HFFc6 (cell line): ENCODE measurements at places on chromosomes 16 and 17.

- DNase-seq, result no peak
Measured at GRCh38 chr17:20304961-20305360, 162.4 kb downstream of the LGALS9B start.

GRCh38 chr16:11181899-11182279, 74.1 kb downstream of the SOCS1 start:
- DNase-seq, result no peak

GRCh38 chr16:86826941-86827340, 248.6 kb downstream of the FOXL1 start:
- peak; percentile 27 for DNase-seq

GRCh38 chr16:59042301-59042700, 308.2 kb upstream of the GOT2 start:
- no peak for DNase-seq

GRCh38 chr17:60579090-60579489, 20.9 kb upstream of the PPM1D start:
- peak; percentile 28 for DNase-seq

DNA sequence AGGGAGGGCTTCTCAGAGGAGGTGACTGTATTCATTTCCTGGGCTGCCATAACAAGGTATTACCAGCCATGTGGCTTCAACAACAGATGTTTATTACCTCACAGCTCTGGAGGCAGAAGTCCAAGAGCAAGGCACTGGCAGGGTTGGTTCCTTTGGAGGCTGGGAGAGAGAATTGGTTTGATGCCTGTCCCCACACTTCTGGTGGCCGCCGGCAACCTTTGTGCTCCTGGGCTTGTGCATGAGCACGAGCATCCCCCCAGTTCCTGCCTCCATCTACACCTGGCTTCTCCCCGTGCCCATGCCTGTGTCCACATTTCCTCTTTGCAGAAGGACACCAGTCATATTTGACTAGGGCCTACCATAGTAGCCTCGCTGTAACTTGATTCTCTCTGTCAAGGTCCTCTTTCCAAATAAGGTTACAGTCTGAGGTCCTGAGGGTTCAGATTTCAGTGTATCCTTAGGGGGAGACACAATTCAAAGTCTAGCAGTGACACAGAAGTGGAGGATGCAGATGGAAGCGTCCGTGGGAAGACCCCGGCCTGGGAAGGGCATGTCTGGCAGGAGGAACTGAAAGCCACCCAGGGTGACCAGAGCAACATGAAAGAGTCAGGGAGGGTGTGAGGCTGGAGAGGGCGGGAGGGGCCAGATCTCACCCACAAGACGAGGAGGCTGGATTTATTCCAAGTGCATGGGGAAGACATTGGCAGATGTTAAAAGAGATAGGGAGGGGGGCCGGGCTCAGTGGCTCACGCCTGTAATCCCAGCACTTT, 188.2 kb upstream of the HSBP1 start:
- DNase-seq, result no peak

DNA sequence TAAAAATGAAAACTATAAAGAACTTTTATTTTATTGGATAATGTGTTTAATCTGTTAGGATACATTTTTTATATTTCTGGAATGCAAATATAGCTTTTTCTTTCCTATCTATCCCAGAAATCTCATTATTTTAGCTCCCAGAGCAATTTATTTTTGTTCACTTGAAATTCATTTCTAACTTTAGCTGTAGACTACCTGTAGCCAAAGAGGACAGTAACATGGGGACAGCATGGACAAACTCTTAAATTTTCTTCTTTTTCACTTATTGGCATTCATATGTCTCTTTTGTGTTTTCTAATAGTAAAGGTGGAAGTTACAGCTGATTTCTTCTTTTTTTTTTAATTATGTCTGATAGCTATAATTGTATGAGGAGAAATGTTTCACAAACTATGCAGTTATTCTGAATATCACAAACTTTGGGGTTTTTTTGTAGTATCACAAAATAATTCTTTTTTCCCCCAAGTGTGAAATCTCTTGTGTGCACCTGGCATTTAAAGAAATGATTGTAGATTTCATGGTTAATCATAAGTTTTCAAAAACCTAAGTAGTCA, 55.4 kb downstream of the VMP1 start:
- no peak for DNase-seq

DNA sequence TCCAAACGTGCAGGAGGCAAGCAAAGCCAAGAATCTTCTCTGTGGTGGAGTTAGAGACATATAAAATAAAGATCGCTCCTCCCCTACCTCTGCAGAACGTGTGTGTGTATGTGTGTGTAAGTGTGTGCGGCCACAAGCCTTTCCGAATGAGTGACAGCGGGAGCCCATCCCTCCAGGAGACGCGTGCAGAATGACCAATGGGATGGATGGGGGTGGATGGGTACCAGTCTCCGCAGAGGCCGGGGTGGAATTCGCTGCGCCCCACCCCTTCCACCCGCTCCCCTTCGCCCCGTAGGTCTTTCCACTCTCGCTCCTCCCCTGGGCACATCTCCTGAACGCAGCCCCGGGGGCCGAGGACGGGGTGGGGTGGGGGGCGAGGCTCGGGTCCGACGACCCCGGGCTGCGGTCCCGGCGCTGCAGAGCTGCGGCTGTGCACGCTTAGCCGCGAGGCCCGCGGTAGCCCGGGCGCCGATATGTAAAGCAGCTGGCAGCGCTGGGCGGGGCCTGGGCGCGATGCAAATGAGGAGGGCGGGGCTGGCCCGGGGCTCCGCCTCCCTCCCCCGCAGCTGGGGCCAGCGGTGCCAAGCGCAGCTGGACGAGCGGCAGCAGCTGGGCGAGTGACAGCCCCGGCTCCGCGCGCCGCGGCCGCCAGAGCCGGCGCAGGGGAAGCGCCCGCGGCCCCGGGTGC, at the start of gene PRKCB:
TSS of gene PRKCB (plus strand) at position 594 of the 688 bp plus-strand sequence.
- no peak for DNase-seq

DNA sequence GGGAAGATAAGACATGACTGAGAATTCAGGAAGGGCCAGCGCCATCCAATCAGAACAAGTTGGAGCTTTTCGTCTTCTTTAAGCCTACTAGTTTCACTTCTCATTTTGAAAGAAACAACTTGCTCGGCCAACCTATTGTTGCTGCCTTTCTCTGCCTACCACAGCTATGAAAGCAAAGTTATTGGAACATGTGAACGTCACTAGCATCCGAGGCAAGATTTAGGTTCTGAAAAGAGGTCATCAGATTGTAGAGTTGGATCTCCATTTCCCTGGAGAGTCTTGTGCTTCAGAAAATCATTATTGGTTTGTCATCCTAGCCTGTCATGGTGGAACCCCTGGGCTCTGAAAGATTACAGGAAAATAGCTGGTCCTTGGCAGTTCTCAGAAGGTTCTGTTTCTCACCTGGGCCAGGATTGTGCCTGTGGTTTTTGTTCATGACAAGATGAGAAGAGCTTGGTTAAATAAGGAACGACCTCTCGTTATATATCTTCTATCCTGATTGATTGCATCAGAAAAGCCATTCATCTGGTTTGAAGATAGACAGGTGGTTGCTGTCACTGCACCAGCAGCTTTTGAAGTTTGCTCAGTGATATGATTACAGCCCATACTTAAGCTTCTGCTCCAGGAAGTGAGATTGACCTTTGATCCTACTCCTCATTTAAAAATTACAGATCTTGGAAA, 25.3 kb downstream of the CDH13 start:
- no peak for DNase-seq

GRCh38 chr17:59751955-59752413, 44.5 kb downstream of the VMP1 start:
- no peak for DNase-seq

GRCh38 chr16:89431158-89431584, 59.2 kb downstream of the ANKRD11 start:
- peak; percentile 86 for DNase-seq

- DNase-seq, result no peak
Measured at GRCh38 chr17:82910041-82910481, 70.2 kb upstream of the ZNF750 start.

- no peak for DNase-seq
Measured at GRCh38 chr16:30606004-30606403, 4.2 kb downstream of the ZNF689 start.

- DNase-seq, result no peak
Measured at GRCh38 chr16:20260215-20261009, 66.9 kb downstream of the GP2 start.

DNA sequence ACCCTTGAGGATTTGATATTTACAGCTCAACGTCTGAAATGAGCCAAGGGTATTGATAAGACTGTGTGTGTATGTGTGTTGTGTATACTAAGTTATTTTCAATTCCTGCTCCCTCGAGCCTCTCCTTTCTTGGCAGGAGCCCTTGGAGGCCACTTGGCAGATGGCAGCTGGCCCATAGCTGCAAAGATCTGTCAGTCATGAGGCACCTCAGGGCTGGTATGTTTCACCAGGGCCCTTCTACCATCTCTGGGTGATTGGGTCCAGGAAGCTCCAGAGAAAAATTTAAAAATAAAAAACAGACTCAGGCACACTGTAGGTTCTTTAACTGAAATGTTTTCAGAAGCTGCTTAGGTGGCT, 355.7 kb downstream of the HAPSTR1 start:
- no peak for DNase-seq

GRCh38 chr17:63917646-63918045, 993 bp downstream of the GH1 start:
- DNase-seq, result no peak

GRCh38 chr16:11681976-11682654, 13.9 kb downstream of the SNN start:
- DNase-seq, result no peak

DNA sequence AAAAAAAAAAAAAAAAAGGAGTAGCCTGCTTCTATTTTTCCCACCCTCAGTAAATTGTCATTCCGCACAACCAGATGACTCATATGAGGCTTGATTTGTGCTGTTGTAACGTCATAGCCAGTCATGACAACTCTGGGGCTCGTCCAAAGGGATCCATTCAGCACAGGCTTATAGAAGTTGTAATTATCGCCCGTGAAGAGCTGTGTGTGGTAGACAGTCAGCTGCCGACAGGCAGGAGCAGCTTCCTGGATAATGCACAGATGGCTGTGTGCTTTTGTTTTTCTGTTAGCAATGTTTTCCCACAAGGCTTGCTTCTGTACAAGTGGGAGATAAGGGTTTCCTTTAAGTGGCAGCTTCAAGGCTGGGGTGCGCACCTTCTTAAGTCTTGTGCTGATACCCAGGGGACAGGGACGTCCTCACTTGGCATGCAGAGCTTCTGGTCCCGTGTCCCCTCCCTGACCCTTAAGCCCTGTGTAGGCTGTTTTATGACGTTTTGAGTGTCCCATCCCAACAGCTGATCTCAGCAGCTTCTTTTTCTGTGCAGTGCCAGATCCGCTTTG, 26.0 kb downstream of the SNX29 start:
- DNase-seq, result peak; percentile 18

DNA sequence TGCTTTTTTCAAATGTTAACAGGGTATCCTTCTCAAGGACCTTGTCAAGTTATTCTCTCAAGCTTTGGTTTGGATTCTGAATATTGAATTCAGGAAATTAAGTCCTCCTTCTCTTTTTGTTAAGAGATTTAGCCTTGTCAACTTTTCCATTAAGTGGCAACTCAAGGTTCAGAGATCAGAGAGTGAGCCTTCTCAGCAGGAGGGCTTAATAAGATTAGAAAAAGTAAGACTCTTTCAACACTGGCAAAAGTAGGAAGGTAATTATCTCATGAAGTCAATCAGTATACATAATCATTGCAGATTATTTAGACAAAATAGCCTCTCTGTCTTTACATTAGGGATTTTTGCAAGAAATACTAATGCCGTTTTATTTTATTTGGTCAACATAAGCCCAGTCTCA, 330.7 kb downstream of the KIF2B start:
- DNase-seq, result no peak

- DNase-seq, result peak; percentile 0
Measured at GRCh38 chr17:33390479-33391176, 97.5 kb upstream of the ASIC2 start.

- no peak for DNase-seq
Measured at GRCh38 chr16:57998992-57999365, 1.5 kb downstream of the ZNF319 start.

DNA sequence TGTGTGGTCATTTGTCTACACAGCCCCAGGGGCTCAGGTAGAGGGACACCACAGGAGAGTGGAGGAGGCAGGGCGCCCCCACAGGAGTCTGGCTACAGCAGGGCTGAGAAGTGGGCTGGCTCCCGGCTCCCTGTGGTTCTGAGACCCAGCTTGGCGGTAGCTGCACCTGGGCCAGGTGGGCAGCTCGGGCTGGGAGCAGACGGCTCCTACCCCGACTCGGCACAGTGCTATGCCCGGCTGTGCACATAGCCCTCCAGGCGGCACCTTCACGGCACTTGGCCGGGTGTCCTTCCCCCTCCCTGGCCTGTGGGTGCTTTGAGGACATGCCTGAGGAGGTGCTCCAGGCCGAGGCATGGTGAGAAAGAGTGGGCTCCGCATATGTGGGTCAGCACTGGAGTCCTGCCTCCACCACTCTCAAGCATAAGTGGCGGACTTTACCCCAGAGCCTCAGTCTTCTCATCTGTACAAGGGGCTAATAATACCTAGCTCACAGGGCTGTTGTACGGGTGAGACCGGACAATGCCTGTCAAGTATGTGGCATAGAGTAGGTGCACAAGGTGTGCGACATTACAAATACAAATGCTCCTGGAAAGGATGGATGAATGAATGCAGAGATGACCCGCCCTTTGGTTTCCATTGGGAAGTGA, 50.1 kb upstream of the JPH3 start:
- no peak for DNase-seq

DNA sequence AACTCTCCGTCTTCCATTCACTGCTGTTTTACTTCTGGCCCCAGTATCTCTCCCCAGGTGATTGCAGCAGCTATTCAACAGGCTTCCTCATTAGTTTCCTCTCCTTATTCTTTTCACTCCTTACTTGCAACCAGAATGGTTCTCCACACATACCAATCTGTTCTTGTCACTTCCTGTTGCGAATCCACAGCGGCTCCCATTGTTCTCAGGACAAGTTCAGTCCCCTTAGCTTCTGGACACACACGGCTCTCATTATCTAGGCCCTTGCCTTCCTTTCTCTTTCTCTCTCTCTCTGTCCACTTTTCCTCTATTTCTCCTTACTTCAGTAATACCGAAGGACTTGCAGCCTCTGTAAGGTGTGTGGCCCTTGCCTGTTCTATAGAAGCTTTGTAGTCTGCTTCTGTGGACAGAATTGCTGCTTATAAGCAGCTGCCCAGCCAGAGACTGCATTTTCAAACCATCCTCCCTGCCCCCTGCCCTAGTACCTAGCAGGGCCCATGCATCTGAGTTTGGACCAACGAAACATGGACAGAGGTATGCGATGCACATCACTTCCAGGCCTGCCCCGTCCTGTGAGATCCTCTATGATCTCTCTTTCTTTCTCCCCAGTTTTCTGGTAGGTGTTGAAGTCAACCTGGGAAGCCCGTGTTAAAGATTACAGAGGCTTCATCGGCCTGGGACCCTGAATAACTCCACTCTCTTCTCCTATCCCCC, 45.7 kb downstream of the VAT1L start:
- DNase-seq, result no peak

GRCh38 chr16:49621241-49622083, 234.4 kb downstream of the ZNF423 start:
- DNase-seq, result no peak

GRCh38 chr17:75681289-75681688, 14.2 kb downstream of the SAP30BP start:
- DNase-seq, result peak; percentile 81

- DNase-seq, result no peak
Measured at GRCh38 chr17:73042809-73043685, 49.4 kb downstream of the SLC39A11 start.
